Activated B cell treated with CpG ODN at 0.5 μM for 24 hours (primary cell): ENCODE measurements at places on chromosomes 7 and 10. TPM values are rescaled to one million over a fixed set of nuclear protein-coding genes. Genes with fewer than 3 reads are reported as not detected.

DNA sequence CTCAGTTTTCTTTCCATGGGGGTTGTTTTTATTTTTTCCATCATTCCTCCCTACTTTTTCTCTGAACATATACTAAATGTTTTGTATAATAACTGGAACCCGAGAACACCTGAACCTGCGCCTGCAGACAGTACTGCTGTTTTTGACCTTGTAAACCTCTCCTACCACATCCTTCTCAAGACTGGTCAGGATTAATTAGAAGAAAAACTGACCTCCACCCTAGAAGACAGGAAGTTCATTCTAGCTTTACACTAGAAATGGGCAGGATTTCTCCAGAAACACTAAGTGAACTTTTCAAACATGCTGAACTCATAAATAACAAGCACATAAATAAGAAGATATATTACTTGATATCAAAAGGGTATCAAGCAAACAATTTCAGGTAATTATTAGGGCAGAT lies 751 bp upstream of the HYCC1 start:
- H3K27ac ChIP-seq: peak overlapping the region; percentile 93
- H3K4me1 ChIP-seq: peaks cover 50% of the 10 kb centered on the region
- H3K36me3 ChIP-seq: peaks cover 4% of the 10 kb centered on the region
- no peak for DNase-seq
- no peaks in the 10 kb centered on the region for H3K27me3 ChIP-seq
- no peak overlapping the region for H3K4me3 ChIP-seq

DNA sequence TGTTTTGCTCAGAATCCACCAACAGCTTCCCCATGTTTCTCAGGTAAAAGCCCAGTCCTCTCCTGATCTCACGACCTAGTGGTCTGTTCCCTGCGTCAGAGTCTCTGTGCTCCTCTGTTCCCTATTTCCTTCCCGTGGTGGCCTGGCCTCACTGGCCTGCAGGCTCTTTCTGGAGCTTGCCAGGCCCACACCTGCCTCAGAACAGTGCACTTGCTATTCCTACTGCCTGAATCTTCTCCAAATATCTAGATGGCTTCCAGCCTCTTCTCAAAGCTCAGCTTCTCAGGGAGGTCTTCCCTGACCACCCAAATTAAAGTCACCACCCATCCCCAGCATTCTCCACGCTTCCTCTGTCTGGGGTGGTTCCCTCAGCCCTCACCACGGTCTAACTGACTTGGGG lies 165.3 kb downstream of the USP6NL start:
- H3K4me1 ChIP-seq: peaks cover 46% of the 10 kb centered on the region
- DNase-seq: no peak
- H3K27ac ChIP-seq: no peak overlapping the region

- H3K36me3 ChIP-seq: no peaks in the 10 kb centered on the region
- no peaks in the 10 kb centered on the region for H3K27me3 ChIP-seq
- no peak overlapping the region for H3K27ac ChIP-seq
- H3K4me3 ChIP-seq: no peak overlapping the region
Measured at GRCh38 chr7:50648076-50648475, 82.9 kb upstream of the DDC start.

- no peaks in the 10 kb centered on the region for H3K36me3 ChIP-seq
- no peak for DNase-seq
- no peaks in the 10 kb centered on the region for H3K4me1 ChIP-seq
- H3K4me3 ChIP-seq: no peak overlapping the region
- no peak overlapping the region for H3K27ac ChIP-seq
- H3K27me3 ChIP-seq: peaks cover 7% of the 10 kb centered on the region
Measured at GRCh38 chr10:63057509-63057908, 75.6 kb upstream of the NRBF2 start.

DNA sequence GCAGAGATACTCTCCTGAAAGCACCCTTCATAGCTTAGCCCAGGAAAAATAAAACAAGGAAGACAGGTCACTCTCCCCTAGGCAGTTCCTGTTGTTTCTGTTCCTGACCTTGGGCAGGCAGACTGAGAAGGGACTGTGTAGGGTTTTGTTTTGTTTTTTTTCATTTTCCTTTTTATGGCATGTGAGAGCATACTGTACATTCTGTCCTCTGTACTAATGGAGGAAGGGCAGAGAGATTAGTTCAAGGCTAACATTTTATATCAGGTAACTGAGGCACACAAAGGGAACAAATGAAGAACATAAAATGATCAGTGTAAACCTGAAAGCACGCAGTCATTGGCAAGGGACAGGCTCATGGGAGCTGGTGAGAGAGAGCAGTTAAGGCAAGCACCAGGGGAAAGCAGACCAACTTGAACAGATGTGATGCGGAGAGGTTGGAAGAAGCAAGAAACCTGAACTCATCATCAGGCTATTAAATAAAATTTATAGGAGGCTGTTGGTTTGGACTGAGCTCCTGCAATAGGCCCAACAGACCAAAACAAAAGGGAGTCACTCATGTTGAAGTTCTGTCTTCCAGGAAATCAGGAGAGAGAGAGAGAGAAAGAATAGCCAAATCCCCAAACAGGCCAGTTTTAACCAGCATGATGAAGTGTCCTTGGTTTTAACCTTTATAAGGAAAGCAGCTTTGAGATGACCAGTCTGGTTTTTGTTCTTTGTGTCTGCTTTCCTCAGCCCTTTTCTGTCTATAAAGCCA lies 34.1 kb upstream of the PDCD4 start:
- H3K4me1 ChIP-seq: peaks cover 41% of the 10 kb centered on the region
- H3K36me3 ChIP-seq: no peaks in the 10 kb centered on the region
- H3K4me3 ChIP-seq: no peak overlapping the region
- H3K27me3 ChIP-seq: no peaks in the 10 kb centered on the region

GRCh38 chr10:121926671-121927317 lies 1.0 kb downstream of the ATE1 start:
- H3K4me3 ChIP-seq: peak overlapping the region; percentile 94
- DNase-seq: no peak
- H3K36me3 ChIP-seq: peaks cover 10% of the 10 kb centered on the region
- H3K4me1 ChIP-seq: peaks cover 22% of the 10 kb centered on the region
- H3K27me3 ChIP-seq: no peaks in the 10 kb centered on the region

DNA sequence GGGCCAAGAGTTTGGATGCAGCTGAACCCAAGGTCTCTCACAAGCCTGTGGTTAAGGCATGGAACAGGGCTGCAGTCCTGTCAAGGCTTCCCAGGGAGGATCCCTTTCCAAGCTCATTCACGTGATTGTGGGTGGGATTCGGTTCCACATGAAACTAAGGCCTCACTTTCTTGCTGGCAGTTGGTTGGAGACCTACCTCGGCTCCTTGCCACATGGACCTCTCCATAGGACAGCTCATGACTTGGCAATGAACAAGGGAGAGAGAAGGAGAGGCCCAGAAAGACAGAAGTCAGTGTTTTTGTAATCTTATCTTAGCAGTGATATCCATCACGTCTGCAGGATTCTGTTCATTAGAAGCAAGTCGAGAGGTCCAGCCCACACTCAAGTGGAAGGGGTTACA lies 583.8 kb downstream of the LRMDA start:
- H3K4me1 ChIP-seq: no peaks in the 10 kb centered on the region
- no peak overlapping the region for H3K27ac ChIP-seq
- no peaks in the 10 kb centered on the region for H3K36me3 ChIP-seq
- no peak overlapping the region for H3K4me3 ChIP-seq

DNA sequence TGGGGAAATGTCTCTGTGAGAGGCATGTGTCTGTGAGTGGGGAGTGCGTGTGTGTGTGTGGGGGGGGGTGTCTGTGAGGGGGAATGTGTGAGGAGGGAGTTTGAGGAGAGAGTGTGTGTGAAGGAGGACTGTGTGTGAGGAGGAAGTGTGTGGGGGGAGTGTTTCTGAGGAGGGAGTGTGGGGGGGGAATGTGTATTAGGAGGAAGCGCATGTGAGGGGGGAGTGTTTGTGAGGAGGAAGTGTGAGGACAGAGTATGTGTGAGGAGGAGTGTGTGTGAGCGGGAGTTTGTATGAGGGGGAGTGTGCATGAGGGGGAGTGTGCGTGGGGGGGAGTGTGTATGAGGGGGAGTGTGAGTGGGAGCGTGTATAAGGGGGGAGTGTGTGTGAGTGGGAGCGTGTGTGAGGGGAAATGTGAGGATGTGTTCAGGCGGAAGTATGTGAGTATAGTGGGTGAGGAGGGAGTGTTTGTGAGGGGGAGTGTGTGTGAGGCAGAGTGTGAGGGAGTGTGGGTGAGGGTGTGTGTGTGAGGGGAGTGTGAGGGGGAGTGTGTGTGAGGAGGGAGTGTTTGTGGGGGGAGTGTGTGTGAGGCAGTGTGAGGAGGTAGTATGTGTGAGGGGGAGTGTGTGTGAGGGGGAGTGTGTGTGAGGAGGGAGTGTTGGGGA lies 21.8 kb upstream of the PTPRN2 start:
- peaks cover 26% of the 10 kb centered on the region for H3K4me1 ChIP-seq
- H3K4me3 ChIP-seq: no peak overlapping the region
- H3K27ac ChIP-seq: no peak overlapping the region
- DNase-seq: no peak
- no peaks in the 10 kb centered on the region for H3K36me3 ChIP-seq

DNA sequence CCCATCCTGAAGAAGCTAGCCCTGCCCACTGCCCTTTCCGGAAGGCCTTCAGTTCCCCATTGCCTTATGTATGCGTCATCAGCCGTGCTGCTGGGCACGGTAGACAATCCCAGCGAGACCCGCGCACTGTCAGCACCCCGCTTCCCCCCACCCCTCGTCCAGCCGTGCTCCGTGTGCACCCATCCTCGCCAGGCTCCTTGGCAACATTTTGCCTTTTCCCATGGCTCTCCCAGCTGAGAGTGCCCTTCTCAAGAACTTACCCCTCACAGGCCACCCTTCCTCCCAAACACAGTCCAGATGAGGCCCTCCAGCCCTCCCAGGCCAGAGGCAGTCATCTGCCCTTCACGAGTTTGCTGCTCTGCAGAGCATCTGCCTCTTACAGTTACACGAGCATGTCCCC lies 633.8 kb upstream of the FOXK1 start:
- peaks cover 3% of the 10 kb centered on the region for H3K27me3 ChIP-seq
- no peaks in the 10 kb centered on the region for H3K36me3 ChIP-seq
- peaks cover 6% of the 10 kb centered on the region for H3K4me1 ChIP-seq
- DNase-seq: no peak
- no peak overlapping the region for H3K27ac ChIP-seq
- no peak overlapping the region for H3K4me3 ChIP-seq

- peaks cover 18% of the 10 kb centered on the region for H3K4me1 ChIP-seq
- peak overlapping the region; percentile 50 for H3K27ac ChIP-seq
- peak overlapping the region; percentile 94 for H3K4me3 ChIP-seq
- H3K36me3 ChIP-seq: peaks cover 4% of the 10 kb centered on the region
Measured at GRCh38 chr10:27099448-27099847, 846 bp downstream of the ANKRD26 start.

DNA sequence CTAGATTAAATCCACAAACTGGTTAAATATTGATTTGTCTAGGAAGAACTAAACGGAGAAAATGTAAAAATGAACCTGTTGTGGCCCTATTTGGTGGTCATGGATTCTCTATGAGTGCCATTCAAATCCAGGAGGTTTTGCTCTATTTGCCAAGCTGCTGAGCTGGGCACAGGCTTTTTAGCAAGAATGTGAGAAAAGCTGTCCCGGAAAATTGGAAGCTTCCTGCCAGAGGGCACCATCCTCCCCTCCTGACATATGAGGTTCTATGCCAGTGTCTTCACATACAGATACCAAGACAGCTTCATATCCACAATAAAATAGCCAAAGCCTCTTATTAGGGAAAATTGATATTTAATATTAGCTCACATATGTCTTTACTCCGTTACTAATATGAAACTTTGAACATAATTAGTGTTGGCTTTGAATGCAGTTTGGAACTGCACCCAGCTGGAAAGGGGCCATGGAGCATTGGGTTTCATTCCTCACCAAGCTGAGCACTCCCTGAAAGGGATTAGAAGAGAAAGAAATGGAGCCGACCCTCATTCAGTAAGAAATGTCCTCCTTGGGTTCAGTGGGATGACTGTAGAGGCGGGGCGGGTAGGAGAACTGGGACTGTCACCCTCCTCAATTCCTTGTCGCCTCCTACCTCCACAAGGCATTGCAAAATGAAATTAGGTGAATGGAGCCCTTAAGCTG lies 47.8 kb downstream of the NRCAM start:
- H3K27ac ChIP-seq: no peak overlapping the region
- H3K4me1 ChIP-seq: peaks cover 4% of the 10 kb centered on the region
- H3K4me3 ChIP-seq: no peak overlapping the region
- DNase-seq: no peak

DNA sequence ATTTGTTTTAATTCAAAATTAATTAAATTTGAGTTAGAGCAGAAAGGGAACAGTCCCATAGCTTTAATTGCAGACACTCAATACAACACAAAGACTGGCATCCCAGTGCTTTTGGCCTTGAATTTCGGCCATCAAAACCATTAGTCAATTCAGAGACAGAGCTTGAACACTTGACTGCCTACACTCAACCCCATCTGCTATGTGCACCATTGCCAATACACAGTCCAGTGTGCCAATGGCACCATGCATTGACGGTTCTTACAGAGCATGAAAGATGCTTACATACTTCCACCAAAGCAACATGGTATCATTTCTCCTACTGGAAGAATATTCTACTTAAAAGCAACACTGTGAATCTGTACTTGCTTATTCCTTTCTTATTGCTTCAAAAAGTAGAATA lies 43.6 kb upstream of the LRRTM3 start:
- no peaks in the 10 kb centered on the region for H3K27me3 ChIP-seq
- no peak overlapping the region for H3K4me3 ChIP-seq
- no peaks in the 10 kb centered on the region for H3K4me1 ChIP-seq
- H3K27ac ChIP-seq: no peak overlapping the region
- H3K36me3 ChIP-seq: no peaks in the 10 kb centered on the region

GRCh38 chr10:120279196-120279595 lies 177.8 kb upstream of the PLPP4 start:
- H3K36me3 ChIP-seq: no peaks in the 10 kb centered on the region
- peaks cover 2% of the 10 kb centered on the region for H3K27me3 ChIP-seq
- DNase-seq: no peak
- H3K4me3 ChIP-seq: no peak overlapping the region
- no peaks in the 10 kb centered on the region for H3K4me1 ChIP-seq

GRCh38 chr7:106813705-106814305 lies 51.3 kb upstream of the PIK3CG start:
- no peaks in the 10 kb centered on the region for H3K36me3 ChIP-seq
- H3K27me3 ChIP-seq: no peaks in the 10 kb centered on the region
- H3K27ac ChIP-seq: no peak overlapping the region

DNA sequence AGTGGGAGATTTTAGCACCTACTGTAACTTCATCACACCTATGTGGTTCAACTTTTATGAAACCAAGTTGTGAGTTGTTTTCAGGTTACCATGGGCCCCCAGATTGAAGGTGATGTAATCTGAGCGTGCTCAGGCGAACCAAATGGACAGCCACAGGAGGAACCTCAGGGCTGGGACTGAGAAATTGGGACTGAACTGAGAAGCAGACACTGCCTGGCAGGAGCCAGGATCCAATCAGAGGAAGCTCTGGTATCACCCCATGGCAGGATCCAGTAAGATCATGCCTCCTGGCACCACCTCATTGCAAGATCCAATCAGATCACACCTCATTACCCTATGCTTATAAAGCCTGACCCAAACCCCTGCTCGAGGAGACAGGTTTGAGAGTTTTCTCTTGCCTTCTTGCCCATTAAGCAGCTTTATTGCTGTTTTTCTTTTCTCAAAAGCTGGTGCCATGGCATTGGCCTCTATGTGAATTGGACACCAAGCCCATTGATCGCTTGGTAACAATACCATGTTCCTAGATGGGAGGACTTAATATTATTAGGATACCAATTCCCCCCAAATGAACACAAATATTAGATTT lies 43.2 kb upstream of the GDF10 start:
- DNase-seq: no peak
- H3K36me3 ChIP-seq: no peaks in the 10 kb centered on the region
- peak overlapping the region; percentile 78 for H3K27ac ChIP-seq
- peaks cover 58% of the 10 kb centered on the region for H3K4me1 ChIP-seq
- H3K4me3 ChIP-seq: no peak overlapping the region

The CLDN3 gene
- total RNA-seq: not detected in 2 replicates

The TUBAL3 gene
- total RNA-seq: not detected in 2 replicates

The FOXP2 gene
- not detected in 2 replicates for total RNA-seq

The BTBD16 gene
- total RNA-seq: not detected in 2 replicates

The GDF10 gene
- total RNA-seq: not detected in 2 replicates

The PTPRN2 gene
- total RNA-seq: 1.6 and 1.8 TPM in 2 replicates

The CRPPA gene
- 0.91 and 1.5 TPM in 2 replicates for total RNA-seq

The LBX1 gene
- total RNA-seq: not detected in 2 replicates

The POLR2J2 gene
- total RNA-seq: 29.2 and 35.2 TPM in 2 replicates

The HOXA9 gene
- total RNA-seq: not detected in 2 replicates
